Fibroblast of villous mesenchyme (primary cell): ENCODE measurements at places on chromosomes 5 and 9.

DNA sequence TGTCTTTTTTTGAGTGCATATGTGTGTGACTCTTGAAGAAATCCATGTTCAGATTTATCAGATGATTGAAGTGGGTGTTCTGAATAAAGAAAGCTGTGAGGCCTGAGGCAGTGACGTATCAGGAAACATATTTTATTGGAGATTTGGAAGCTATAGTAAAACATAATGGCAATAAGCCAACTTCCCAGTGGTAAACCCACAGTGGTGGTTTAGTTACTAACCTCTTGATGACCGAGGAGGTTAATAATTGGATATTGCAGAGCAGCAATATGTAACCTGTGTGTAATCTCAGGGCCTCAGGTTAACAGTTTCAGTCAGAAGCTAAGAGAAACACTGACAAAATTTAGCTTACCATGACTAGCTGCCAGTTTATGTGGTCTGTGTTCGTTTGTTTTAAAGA is 6.9 kb downstream of the RGMB start:
- no peak for DNase-seq

DNA sequence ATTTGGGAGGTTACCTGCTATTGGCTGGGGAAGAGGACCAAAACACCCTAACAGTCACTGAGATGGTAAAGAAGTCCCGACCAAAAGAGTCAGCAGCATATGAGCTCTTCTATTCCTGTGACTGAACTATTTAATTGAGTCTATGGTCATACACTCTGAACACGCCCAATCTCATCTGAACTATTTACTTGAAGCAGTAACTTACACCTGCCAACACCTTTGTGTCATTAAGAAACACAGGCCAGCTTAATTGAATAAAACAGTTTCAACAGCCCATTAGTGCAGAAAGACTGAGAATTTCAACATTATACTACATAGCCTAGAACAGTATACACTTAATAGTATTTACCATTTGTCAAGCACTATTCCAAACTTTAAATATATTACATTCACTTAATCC is 47.8 kb downstream of the NR6A1 start:
- DNase-seq = no peak

- no peak for DNase-seq
These were observed 2104.1 kb upstream of the ACO1 start for GRCh38 chr9:30280229-30280900.

DNA sequence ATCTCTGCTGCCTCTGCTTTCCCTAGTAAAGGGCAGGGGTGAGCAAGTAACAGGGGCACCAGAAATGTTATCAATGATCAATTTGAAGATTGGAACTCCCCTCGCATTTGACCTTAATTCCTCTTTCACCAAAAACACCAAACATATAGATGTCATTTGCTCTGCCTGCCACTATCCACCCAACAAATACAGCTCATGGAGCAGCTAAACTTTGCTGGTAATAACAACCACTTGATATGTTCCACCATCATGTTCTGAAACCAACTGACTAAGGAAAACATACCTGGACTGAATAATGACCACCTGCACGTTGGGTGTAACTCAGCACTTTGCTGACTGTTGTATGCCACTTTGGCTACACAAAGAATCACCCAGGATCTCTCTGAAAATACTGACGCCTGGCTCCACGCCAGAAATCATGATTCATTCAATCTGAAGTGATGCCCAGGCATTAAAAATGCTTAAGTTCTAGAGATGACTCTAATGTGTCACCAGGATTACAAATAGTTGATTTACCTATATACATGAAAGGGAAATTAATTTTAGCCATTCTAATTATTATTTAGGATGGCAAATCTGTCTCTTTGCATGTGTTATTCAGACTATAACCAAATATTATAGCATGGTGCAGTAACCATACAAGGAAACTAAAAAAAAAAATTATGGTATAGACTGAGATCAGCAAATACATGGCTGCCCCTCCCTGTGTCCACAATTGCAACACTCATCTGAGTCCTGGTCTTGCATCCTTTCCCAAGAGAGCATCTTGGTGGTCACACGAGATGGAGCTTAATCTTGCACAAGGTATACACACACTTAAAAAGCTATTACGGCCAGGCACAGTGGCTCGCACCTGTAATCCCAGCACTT is 43.1 kb upstream of the TTC39B start:
- DNase-seq = no peak

GRCh38 chr9:72997387-72997995 is 44.6 kb upstream of the ALDH1A1 start:
- DNase-seq = no peak

DNA sequence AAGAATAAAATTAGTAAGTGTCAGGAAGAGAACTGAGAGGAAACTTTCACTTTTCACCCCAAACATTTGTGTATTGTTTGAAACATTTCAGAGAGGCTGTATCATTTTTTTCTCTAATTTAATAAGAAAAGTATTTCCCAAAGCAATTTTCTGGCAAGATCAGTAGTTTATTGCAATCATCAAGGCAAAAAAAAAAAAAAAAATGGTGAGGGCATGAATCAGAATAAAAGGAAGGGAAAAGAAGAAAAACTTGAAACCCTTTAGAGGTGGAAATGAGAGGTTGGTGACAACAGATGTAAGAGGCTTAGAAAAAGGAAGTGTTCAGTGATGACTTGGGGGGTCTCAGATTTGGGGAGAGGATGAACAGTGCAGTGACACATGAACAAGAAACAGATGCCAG is 13.3 kb downstream of the SHC3 start:
- DNase-seq = no peak

- no peak for DNase-seq
These were observed 33.9 kb upstream of the ALDH1B1 start for GRCh38 chr9:38358390-38359296.

- DNase-seq = no peak
These were observed 11.6 kb upstream of the SLC6A7 start for GRCh38 chr5:150178262-150178661.

DNA sequence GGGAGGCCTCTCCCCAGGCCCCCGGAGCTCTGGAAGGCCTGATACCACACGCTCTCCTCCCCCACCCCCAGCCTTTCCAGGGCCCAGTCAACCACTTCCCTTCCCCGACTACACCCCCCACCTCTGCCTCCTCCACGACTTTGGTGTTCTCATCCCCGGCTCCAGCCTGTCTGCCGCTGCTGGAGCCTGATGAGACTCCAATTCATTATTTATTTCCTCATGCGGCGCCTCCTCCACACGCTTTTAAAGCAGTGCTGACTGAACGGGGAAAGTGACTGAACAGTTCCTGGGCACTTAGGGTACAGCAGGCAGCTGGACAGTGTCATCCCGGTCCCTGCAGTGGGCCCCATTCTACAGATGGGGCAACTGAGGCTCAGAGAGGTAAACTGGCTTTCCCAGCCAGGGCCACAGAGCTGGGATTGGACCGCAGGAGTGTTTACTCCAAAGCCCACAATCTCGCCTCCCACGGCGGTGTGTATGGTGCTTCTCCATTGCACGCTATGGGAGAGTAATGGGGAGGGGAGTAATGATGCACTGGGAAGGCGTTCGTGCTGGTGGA is 15.9 kb upstream of the RPL26L1 start:
- peak; percentile 67 for DNase-seq

DNA sequence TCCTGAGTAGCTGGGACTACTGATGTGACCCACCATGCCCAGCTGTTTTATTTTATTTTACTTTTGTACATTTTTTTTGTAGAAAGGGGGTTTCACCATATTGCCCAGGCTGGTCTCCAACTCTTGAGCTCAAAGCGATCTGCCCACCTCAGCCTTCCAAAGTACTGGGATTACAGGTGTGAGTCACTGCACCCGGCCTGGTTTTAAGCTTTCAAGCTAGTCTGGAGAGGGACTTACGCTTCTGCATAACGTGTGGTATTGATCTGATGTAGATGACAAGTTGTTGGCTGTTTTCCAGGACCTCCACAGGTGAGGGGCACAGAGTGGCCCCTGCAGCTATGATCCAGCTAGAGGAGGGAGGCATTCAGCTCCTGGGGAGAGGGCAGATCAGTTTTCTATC is 6.8 kb upstream of the CCL21 start:
- DNase-seq = no peak

GRCh38 chr9:95642189-95642588 is 125.4 kb upstream of the PTCH1 start:
- DNase-seq = no peak

GRCh38 chr9:136725612-136726011 is 13.2 kb downstream of the DIPK1B start:
- peak; percentile 43 for DNase-seq

DNA sequence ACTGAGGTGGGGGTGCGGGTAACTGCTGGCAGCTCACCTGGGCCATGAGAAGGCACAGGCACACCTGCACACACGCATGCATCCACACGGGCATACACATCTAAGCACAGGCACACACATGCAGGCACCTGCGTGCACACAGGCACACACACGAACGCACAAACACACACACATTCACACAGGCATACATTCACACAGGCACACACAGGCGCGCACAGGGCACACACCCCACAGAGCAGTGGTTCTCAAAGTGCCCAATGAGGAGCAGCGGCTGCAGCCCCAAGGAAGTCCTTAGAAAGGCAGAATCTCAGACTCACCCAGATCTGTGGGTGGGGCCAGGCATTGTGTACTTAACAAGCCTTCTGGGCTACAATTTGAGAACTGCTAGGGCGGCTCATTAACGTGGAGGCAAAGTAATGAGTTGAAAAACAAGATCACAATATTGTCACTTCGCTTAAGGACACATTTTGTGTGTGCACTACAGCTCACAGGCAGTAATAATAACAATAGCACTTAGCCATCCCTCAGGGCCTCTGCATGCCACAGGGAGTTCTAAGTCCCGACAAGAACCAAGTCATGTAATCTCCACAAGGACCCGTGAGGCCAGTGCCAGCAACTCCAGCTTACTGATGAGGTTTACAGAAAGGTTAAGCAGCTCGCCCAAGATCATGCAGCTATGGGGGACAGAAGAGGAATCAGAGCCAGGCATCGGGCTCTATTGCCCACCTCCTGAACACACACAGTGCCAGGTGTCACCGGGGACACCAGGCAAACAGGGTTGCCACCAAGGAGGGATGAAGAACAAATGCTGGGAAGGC is 91.6 kb downstream of the ROR2 start:
- no peak for DNase-seq

- no peak for DNase-seq
These were observed 17.7 kb downstream of the RFX3 start for GRCh38 chr9:3508078-3508431.

DNA sequence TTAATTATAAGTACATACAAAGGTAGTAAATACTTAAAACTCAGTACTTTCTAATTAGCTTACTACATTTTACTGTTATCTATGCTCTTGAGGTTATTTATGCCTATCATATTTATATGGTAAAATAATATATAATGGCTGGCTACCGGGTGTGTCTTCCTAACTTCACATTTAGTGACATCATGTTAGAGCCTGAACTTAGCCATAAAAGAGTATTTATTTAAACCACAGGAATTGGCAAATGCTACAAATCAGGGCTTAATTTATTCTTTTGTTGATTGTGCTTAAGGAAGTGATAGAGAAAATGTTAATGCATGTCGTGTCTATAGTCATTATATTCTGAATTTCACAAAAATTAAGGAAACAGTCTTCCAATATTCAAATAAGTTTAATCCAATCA is 73.1 kb downstream of the NDUFAF2 start:
- peak; percentile 27 for DNase-seq

- no peak for DNase-seq
These were observed 461.2 kb downstream of the CDH12 start for GRCh38 chr5:22391956-22392355.

GRCh38 chr5:176768174-176768970 is 42.0 kb upstream of the UNC5A start:
- no peak for DNase-seq

GRCh38 chr9:69584759-69585158 is 87.4 kb downstream of the APBA1 start:
- DNase-seq = no peak

DNA sequence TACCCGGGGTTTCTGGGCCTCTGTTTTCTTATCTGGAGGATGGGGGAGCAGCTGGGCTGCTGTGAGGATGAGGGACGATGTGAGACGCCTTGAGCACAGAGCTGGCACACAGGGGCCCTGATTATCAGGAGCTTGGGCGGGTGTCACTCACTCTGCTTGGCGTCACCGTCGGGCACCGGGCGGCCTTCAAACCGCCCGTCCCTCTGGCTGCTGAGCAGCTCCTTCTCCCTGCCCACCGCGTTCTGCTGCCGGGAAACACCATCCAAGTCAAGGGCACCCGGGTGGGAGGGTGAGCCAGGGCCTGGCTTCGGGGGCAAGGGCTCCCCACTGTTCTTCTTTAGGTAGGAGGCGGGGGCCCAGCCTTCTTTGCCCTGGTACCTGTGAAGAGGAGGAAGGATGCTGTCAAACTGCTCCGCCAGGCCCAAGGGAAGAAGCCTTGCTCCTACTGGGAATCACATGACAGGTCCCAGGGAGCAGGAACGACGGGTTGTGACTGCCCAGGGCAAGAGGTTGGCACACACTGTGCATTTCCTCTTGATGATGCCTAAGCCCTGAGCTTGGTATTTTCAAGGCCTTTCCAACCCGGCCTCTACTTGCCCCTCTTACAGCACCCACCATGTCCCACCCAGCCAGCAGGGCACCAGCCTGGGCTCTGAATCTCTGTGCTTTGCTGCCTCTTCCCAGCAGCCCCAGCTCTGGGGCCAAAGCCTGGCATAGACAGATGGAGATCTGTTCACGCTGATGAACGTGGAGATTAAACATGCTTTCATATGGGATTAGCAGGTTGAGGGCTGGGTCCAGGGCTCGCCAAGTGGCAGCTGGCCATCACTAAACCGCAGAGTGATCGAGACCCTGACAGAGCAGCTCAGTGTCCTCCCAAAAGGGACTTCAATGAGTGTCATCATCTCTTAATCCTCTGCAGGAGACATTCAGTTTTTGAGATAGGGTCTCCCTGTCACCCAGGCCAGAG is 66.9 kb upstream of the UBTD2 start:
- DNase-seq = no peak

DNA sequence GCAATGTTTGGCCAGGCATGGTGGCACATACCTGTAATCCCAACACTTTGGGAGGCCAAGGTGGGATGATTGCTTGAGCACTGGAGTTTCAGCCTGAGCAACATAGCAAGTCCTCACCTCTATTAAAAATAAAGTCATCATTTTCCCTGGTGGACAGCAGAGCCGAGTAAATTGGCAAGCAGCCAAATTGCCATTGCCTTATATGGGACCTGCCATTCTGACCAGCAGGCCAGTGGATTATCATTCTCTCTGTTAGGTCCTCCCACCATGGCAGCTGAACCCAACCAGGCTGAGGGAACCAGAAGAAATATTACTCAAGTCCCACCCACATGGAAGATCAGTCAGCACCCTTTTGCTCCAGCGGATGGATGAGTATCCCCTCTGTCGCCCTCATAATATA is 1829.9 kb downstream of the EFNA5 start:
- no peak for DNase-seq

- DNase-seq = no peak
These were observed 6.2 kb upstream of the FCHSD1 start for GRCh38 chr5:141657404-141657803.

GRCh38 chr9:119961774-119962424 is 592.7 kb upstream of the BRINP1 start:
- DNase-seq = peak; percentile 21

DNA sequence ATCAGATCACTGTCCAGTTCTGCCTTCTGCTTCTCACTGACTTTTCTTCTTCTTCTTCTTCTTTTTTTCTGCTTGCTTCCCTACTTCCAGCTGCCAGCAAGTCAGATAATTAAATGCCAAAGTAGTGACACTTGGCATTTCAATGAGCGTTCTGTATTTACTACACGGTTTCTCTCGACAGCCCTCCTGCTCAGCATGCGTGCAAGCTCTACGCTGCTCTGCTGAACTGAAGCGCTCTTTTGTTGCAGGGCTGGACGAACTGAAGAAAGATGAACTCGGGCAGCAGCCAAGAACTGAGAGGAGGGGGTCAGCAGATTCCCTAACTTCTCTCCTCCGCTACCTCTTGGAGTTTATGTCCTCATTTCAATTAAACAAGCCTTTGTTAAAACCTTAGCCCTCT is 319.1 kb downstream of the GLIS3 start:
- DNase-seq = peak; percentile 44
